HCEC 1CT (cell line): ENCODE measurements at places on chromosomes 6 and 20.

DNA sequence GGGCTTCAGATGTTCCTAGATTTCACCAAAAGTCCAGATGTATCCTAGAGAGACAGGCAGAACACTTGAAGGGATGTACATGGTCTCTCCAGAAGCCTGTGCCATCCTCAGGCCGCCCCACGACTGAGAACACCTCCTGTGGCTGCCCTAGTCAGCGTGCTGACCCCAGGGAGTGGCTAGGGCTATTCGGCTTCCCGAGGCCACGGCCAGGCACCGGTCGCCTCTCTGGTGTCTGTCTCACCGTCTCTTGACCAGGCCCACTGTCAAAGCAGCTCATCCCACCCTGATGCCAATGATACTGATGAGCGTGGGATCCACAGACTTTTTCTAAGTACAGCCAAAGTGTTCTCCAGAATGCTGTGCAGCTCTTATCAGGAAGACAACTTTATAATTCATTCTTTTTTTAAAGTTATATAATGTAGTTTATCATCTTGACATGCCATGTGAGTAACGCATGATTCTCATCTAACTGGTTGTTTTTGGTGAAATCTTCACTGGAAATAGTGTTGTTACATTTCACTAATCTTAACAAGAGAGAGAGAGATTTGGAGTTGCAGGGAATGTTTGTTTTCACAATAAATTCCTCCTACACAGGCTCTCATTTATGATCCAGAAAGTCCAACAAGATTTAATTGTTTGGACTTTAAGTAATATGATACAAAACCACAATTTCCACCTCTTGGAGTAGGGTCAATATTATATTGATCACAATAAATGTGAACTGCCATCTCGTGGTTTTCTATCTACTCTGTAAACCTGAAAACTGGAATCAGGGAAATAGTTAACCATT, 41.7 kb upstream of the KLHL31 start:
- DNase-seq: no peak

DNA sequence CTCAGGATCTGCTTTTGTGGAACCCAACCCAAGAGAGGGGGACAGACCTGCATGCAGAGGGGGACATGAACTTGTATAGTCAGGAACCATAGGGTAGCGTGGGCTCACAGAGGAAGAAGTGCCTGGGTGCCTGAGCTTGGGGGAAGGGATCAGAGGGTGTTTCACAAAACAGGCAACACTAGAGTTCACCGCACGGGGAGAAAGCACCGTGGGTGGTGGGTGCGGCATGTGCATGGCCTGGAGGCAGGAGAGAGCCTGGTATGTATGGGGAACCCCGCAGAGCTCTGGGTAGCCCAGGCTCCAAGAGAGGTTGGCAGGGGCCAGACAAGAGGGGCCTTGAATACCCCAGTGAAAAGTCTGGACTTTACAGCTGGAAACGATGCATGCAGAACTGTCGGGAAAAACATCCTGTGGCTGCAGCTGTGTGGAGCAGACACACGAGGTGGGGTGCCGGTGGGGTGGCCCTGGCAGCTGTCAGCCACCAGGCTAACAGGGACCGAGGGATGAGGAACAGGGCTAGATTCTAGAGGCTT, 6.7 kb upstream of the EMILIN3 start:
- no peak for DNase-seq

DNA sequence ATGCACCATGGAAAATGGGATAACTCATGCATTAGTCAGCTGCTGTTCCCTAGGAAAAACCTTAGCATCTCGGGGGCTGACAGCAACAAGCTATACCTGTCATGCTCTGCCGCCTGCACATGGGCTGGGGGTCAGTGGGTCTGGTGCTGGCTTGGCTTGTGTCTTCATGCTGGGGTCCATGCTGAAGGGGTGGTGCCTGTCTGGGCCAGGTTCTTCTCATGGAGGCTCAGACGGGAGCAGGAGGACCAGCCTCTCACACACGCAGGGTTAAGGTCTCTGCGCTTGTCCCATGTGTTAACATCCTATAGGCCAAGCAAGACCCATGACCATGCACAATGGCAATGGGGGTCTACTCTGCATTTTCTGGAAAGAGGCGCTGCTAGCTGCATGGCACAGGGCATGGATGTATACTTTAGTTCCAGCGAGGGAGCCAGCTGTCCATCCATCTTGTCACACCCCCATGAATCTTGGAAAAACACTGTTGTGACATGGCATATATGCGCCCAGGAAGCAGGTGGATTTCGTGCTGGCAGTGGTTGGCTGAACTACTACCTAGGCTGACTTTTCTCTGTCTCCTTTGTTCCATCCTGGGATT, 24.6 kb upstream of the CST3 start:
- no peak for DNase-seq

DNA sequence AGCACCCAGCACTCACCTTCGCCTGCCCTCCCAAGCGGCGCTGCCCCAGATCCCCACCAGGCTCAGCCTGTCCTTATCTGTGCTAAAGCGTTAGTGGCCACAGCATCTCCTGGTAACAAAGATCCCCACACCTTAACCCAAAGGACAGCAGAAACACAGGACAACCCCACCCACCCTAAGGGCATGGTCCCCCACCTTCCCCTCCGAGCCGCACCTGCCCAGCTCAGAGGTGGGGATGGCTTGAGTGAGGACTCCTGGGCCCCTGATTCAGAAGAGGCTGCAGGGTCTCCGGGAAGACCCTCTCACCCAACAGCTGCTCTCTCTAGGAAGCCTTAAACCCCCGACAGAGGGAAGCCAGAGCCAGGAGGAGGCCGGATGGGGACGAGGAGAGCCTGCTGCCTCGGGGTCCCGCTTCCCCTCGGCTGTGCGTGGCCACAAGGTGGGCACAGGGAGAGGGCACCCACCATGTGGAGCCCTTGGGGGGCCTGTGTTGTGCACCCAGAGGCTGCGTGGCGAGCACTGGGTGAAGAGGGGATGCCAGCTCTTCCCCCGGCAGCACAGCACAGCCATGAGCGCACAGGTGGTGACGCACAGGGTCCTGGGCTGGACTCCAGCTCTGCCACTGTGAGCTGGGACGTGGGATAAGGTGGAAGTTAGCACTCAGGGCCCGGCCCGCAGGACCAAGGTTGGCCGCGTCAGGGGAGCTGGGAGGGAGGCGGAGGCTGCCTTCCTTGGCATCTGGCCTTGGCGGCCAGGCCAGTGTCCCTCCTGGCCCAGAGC, 31.9 kb upstream of the MRGBP start:
- no peak for DNase-seq

- no peak for DNase-seq
Observed at GRCh38 chr6:31535538-31536324, 6.1 kb downstream of the DDX39B start.

DNA sequence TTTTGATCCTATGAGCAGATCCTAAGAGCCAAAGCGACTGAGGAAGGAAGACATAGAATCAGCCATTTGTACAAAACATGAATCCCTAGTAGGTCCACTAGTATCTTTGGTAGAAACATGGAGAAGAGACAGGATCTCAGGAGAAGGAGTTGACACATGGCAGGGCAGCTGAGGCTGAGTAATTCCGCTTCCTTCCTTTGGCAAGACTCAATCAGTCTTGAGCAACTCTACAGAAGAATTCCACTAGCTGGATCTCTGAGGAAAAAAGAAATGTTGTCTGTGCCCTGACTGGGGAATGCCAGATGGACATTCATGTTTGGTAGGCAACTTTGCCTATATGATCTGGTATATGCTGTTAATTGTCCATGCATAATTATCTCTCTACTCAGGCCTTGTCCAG, 35.3 kb downstream of the ESR1 start:
- DNase-seq: peak; percentile 20

GRCh38 chr6:132464538-132465256, 48.2 kb downstream of the STX7 start:
- peak; percentile 56 for DNase-seq

- DNase-seq: no peak
Observed at GRCh38 chr20:57399587-57400155, 8.5 kb downstream of the RBM38 start.

GRCh38 chr6:156942266-156942665, 165.1 kb downstream of the ARID1B start:
- no peak for DNase-seq

DNA sequence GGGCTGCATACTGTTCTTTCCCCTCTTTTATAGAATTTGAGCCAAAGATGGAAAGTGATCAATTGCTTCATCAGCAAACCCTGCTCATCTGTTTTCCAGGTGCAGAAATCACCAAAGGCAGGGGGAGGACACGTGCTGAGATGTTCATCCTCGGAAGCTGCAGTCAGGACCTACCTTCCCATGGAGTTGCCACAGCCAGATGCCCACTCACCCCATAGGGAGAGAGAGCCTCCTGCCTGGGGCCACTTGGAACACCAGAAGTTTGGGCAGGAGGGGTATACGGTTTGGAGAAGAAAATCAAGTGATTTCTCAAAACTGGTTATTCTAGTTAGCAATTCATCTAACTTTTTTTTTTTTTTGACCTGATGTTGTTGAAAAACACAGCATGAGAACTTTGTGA, 5.3 kb upstream of the CST7 start:
- no peak for DNase-seq

GRCh38 chr20:18324596-18325089, 36.3 kb downstream of the ZNF133 start:
- no peak for DNase-seq

- no peak for DNase-seq
Observed at GRCh38 chr6:830667-831327, 137.9 kb upstream of the EXOC2 start.

GRCh38 chr20:37160683-37161082, 18.4 kb upstream of the RPN2 start:
- DNase-seq: no peak

- DNase-seq: no peak
Observed at GRCh38 chr20:50015993-50016770, 33.4 kb downstream of the SNAI1 start.

- DNase-seq: no peak
Observed at GRCh38 chr20:2745936-2746635, 53.5 kb downstream of the EBF4 start.

DNA sequence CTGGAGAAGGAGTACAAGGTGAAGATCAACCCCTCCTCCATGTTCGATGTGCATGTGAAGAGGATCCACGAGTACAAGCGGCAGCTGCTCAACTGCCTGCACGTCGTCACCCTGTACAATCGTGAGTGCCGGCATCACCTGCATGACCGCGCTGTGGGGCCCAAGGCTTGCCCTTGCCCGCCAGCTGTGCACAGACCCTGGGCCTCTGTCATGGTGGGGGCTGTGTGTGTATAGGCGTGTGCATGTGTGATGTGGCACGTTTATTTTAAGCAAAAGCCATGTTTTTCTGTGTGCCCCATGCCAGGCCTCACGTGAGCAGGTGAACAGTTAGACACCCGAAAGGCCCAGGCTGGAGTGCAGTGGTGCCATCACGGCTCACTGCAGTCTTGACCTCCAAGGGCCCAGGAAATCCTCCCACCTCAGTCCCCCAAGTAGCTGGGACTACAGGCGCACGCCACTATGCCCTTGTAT, 36.3 kb downstream of the PYGB start:
- no peak for DNase-seq

DNA sequence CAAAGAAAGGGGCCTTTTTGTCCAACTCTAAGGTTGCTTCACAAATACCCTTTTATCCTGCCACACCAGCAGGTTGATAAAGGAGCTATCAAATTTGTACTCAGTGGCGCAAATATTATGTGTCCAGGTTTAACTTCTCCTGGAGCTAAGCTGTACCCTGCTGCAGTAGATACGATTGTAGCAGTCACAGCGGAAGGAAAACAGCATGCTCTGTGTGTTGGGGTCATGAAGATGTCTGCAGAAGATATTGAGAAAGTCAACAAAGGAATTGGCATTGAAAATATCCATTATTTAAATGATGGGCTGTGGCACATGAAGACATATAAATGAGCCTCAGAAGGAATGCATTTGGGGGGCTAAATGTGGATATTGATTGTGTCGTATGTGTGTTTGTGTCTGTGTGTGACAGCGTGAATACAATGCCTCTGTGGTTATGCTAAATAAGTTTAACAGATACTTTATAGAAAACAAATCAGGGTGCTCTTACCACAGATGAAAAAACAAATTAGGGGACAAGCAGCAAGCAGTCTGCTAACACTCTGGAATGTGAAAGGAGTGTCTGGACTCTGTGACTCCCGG, 33.6 kb downstream of the HM13 start:
- DNase-seq: no peak

GRCh38 chr6:156598855-156599180, 178.4 kb upstream of the ARID1B start:
- DNase-seq: no peak

DNA sequence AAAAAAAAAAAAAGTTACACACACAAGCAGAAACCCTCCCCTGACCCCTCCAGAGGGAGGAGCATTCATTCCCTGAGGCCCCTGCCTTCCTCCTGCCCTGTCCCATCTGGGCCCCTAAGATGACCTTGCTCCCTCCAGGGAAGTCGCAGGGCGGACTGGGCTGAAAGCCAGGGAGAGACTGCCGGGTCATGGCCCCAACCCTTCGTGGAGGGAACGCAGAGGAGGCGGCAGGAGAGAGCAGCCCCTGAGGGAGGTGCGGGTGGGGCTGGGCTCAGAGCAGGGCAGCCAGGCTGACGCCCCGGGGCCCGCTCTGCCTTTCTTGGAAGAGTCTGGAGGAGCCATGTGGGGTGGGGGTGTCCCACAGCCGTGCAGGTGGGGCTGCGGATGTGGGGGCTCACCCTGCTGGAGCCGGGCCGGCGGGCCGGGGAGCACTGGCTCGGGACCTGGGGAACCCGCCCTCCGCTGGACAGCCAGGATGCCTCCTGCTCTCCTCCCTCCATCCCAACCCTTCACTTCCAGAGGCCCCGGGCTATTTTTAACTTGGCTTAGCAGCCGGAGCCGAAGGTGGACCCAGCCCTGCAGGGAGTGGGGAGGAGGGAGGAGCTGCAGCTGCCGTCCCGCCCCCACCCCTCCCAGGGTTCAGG, 15.0 kb upstream of the ABHD16B start:
- DNase-seq: peak; percentile 31

DNA sequence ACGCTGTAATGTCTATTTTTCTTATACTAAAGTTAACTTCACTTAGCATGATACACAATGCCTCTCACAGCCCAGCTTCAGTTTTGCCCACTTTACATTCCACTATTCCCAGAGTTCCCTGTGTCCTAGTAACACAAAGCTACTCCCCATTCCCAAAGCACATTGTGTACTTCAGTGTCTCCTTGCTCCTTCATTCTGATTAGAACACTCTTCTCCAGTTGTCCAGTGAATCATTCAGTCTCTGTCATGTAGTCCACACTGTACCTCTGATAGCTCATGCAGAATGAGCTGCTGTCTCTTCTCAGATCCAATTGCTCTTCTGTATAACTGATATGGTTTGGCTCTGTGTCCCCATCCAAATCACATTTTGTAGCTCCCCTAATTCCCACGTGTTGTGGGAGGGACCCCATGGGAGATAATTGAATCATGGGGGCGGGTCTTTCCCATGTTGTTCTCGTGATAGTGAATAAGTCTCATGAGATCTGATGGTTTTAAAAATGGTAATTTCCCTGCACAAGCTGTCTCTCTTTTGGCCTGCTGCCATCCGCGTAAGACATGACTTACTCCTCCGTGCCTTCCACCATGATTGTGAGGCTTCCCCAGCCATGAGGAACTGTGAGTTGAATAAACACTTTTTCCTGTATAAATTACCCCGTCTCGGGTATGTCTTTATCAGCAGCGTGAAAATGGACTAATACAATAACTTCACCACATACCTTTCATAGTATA, 2.1 kb upstream of the TMX4 start:
- DNase-seq: no peak
